ENCODE measurements at places on chromosomes 11 and 22. TPM values are rescaled to one million over a fixed set of nuclear protein-coding genes. Genes with fewer than 3 reads are reported as not detected.
A peak's percentile ranks its signal among the peaks of the same experiment; 100 is the strongest.

- DNase-seq = no peak
These were observed 62.0 kb upstream of the UCP3 start for GRCh38 chr11:74070723-74071492.

MLC1 gene
- polyA plus RNA-seq = 1.4 TPM

GRCh38 chr11:7592711-7593110 lies 78.9 kb downstream of the PPFIBP2 start:
- DNase-seq = no peak

MTMR3 gene
- 44.8 TPM for polyA plus RNA-seq

DNA sequence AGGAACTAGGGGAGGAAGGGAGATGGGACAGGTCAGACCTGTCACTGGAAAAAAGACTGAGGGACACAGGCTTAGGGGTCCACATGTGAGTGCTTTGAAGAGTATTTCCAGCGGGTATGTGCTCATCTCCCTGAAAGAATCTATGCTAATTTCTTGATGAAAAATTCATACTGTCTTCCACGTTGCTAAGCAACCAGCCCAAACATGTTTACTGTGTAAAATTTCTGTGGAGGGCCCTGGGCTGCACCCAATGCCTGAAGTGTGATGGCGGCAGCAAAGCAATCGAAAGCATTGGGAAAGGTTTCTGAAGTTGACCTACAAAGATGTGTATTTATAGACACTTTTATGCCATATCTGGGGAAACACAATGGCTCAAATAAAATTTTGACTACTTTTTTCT lies 7.4 kb downstream of the SYT13 start:
- no peak for DNase-seq

DNA sequence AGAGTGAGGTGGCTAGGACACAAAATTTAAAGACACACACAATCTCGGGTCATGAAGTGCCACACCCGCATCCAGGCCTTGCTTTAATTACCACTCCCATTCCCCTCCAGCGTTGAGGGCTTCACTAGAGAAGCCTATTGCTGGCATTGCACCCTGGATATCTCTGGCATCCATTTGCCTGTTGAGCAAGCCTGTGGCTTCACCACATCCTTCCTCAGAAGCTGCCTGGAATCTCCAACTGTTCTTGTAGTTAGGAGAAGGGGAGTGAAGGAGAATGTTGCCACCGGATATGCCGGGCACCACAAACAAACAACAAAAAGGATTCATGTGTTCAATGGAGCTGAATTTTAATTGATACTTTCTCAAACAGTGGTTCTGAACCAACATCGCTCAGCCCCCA lies 34.4 kb upstream of the RCN1 start:
- no peak for DNase-seq

DNA sequence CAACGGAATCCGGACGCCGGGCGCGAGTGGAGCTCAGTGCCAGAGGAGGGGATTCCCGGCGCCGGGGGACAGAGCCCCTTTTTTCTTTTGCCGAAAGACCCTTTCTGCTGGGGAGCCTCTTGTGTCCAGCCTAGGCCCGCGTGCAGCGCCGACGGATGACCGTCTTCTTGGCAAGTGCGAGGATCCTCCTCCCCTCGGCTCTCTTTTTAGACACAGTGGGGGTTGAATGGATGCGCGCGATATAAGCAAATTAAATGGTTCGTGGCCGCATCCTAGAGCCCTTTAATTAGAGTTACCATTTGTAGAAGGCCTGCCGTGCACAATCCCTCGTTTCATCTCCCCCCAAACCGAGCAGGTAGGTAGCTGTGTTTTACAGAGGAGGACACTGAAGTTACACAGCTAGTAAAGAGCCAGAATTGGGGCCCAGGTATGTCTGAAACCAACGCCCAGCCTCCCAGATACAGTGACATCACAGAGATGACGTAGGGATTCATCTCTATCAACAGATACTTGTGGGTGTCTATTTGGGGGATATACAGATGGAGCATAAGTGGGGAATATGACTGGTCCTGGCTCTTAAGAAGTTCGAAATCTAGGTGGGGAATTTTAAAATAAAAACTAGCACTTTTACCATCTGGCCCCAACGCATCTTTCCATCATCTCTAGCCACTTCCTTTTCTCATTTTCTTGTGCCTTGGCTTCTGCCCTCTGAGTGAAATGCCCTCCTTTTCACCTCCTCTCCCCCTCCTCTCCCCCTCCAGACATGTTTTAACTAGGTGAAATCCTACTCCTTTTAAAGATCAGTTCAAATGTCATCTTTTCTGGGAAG lies 875 bp downstream of the TCP11L1 start:
- DNase-seq = no peak

DNA sequence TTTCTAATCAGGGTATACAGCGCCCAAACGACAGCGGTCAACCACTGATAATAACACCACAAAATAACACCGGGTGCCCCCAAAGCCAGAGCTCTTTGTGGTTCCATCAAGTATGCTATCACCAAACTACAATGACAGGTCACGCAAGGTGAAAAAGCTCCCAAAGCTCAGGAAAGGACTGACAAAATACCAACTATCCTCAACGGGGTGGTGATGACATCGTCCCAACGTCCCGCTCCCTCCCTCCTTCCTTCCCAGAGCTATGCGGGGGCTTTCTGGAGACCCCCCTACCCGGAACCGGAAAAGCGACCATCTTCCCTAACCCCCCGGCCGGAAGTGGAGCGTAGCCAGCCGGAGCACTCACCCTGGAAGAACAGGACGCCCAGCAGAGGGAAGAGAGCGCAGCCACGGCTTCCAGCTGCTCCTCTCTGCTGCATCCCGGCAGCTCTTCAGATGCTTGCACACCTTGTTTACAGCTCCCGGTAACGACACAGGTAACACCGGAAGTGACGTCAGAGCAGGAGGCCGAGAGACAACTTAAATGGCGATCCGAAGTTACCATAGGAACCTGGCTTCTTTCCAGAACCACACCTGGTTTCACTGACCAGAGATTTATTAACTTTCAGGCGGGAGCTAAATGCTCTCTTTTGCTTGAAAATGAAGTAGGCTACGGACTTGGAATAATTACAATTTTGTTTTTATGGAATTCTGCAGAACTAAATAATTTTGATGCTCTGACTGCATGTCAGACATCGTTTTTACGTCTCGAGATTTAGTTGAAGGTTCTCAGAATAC lies at the start of gene MPZL3:
MPZL3 (minus strand) TSS at position 508 of the 795 bp plus-strand sequence; CDS start at position 437, 71 bp downstream.
- DNase-seq = peak; percentile 91

TUBA8 gene
- 2.6 TPM for polyA plus RNA-seq

DNA sequence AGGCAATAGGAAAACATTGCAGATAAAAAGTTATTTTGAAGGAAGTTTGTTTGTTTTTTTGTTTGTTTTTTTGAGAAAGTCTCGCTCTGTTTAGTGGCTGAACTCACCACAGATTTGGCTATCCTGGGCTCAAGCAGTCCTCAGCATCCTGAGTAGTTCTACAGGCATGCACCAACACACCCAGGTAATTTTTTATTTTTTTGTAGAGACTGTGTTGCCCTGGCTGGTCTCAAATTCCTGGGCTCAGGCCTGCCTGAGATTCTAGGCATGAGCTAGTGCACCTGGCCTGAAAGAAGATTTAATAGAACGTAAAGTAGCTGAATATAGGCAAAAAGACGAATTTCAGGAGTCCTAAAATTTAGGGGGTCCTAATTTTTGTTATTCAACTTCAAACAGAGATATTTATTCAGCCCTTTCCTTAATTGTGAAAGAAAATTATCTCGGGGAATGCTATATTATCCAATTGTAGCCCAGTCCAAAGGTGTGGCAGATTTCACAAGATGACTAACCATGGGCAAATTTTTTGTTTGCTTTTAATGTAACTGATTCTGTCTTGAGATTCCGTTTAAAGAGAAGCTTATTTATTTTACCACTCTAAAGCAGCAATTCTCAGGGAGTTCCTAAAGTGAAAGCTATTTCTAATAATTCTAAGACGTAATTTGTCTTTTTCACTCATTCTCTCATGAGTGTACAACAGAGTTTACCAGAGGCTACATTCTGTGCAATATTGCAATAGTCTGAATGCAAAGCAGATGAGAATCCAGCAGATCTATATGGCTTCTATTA lies 940 bp downstream of the IL18 start:
- DNase-seq = no peak

- DNase-seq = no peak
These were observed 48.3 kb upstream of the PICALM start for GRCh38 chr11:86117001-86117711.

- no peak for DNase-seq
These were observed 101.9 kb downstream of the GGTLC2 start for GRCh38 chr22:22746061-22746962.

GRCh38 chr11:14636119-14636518 lies 7.5 kb upstream of the PDE3B start:
- DNase-seq = no peak

All from left renal cortex interstitium (tissue), 4 donors.